Osteoblast (primary cell): ENCODE measurements at places on chromosomes 2 and 18. TPM values are rescaled to one million over a fixed set of nuclear protein-coding genes. Genes with fewer than 3 reads are reported as not detected.

MRO gene
- 0.59 and 1.8 TPM in 2 replicates for total RNA-seq

TACR1 gene
- total RNA-seq: under 0.01 and 0.29 TPM in 2 replicates

TCF23 gene
- total RNA-seq: not detected in 2 replicates

CFAP221 gene
- total RNA-seq: 0.36 and 1.2 TPM in 2 replicates

CBLN2 gene
- total RNA-seq: under 0.01 TPM in 1 of 2 replicates, not detected in the other

RGPD4 gene
- under 0.01 TPM in 1 of 2 replicates, not detected in the other for total RNA-seq

SERPINB10 gene
- total RNA-seq: 0.29 TPM in 1 of 2 replicates, not detected in the other

INO80D gene
- total RNA-seq: 9.0 and 10.6 TPM in 2 replicates

EVX2 gene
- under 0.01 TPM in 1 of 2 replicates, not detected in the other for total RNA-seq

DNAJC5G gene
- total RNA-seq: not detected in 2 replicates

AFF3 gene
- total RNA-seq: 2.9 and 4.3 TPM in 2 replicates

CABLES1 gene
- total RNA-seq: 13.0 and 16.8 TPM in 2 replicates

UGP2 gene
- total RNA-seq: 123 and 133 TPM in 2 replicates

UGT1A8 gene
- total RNA-seq: not detected in 2 replicates

NXPH2 gene
- total RNA-seq: not detected in 2 replicates
